Activated CD4-positive, alpha-beta T cell treated with anti-CD3 and anti-CD28 coated beads for 36 hours (primary cell): ENCODE measurements at places on chromosomes 3 and 15.

- DNase-seq: no peak
Observed at GRCh38 chr3:70608434-70608833, 296.0 kb upstream of the MDFIC2 start.

GRCh38 chr15:72783004-72783639 is 436 bp downstream of the ADPGK start:
- peak; percentile 57 for DNase-seq

- no peak for DNase-seq
Observed at GRCh38 chr3:183027276-183027675, 46.9 kb upstream of the DCUN1D1 start.

DNA sequence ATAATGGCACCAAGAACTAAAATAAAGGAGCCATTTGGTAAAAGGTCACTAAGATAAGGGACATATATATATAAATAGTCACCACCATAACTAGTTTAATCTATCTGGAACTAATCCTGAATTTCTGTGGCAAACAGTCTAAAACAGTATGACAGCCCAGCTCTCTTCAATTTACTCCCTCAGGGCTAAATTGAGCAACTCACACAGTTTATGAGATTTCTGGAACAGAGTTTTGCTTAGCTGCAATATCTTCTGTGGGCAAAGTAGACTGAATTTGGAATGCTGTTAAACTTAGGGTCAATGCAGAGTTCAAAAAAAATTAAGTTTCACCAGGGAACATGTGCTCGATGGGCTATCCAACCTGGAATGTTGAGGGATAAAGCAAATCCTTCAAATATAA is 70.1 kb upstream of the VEPH1 start:
- DNase-seq: no peak

DNA sequence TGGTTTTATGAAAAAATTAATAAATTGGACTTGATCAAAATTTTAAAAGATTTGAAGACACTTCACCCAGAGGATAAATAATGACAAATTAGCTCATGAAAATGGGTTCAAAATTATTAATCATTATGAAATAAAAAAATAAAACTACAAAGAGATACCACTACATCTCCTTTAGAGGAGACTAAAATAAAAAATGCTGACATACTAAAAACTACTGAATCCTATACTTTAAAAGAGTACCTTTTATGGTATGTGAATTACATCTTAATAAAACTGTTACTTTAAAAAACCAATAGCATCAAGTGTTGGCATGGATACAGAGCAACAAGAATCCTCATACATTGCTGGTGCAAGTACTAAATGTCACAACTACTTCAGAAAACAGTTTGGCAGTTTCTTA is 46.0 kb upstream of the MYRIP start:
- no peak for DNase-seq

DNA sequence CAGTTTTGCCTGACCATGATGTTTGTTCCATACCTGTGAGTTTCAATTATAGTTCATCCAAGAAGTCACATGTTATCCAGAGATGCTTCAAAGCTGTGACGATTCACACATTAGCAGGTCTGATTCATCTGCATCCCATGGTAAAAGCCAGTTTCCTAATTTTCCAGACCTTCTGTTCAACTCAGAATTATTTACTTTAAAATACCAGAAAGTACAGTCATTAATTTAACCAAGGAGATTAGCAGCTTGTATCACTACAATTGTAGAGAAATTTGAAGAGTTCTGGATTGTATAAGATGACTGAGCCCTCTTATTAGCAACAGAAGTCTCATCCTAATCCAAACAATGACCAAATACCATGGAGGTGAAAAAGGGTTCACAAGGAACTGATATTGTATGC is 76.1 kb upstream of the THBS1 start:
- no peak for DNase-seq

DNA sequence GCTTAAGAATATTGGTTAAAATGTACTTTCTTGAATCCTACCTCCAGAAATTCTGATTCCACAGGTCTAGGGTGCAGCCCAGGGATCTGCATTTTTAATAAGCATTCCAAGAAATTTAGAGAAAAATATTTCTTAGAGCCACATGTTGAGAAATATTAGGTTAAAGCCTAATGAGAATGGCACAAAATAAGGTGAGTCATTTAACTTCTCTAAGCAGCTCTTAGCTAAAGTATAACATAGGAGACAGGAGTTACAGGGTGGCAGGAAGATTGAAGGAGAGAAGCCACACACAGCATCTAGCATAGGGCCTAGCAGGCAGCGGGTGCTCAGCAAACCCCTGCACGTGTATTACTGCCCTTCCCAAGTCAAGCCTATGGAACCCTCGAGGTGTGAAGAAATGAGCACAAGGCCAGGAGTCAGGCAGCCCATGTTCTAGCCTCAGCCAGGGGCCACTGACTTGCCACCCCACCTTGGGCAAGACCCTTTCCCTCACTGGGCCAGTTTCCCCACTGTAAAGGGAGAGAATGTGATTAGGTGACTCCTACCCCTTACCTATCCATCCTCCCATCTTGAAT is 197.1 kb upstream of the TLE3 start:
- DNase-seq: no peak

DNA sequence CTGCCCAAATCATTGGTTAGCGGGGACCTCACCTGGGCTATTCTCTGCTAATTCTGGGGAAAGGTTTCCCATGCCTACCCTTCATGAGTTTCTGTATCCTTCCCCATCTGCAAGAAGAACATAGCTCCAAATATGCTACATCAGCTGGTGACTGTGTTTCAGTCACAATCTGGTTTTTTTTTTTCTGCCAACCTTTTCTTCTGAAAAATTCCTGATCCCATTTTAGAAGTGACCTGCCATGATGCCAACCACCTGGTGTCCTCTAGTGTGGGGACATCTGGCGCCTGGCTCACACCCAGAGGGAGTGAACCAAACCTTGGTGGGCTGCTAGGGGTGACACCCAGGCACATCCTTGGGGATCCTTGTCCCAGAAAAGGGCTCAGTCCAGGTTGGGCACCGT is 76.1 kb downstream of the CHRD start:
- DNase-seq: no peak

GRCh38 chr15:91866371-91866905 is 12.9 kb downstream of the SLCO3A1 start:
- DNase-seq: no peak

DNA sequence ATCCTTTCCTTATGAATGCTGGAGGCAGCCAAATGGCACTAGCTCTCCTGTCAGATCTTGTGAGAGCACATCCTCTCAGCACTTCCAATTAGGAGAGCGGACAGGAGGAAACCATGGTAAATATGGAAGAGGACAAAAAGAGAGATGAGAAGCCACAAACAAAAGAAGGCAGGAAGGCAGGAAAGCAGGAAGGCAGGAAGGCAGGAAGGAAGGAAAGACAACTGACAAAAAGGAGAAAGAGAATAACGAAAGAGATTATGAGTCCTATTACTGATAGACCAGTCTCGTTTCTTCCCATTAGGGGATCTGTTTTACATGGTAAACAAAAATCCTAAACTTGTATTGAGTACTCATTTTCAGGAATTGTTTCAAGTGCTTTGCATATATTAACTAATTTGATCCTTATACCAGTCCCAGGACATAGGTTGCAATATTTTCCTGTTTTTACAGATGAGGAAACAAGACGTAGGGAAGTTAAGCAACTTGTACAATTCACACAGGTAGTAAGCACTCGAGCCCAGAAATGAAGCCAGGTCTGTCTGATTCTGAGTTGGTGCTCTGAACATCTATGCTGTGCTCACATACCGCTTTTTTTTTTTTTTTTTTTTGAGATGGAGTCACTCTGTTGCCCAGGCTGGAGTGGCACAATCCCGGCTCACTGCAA is 4.2 kb downstream of the BCL2A1 start:
- DNase-seq: peak; percentile 23

DNA sequence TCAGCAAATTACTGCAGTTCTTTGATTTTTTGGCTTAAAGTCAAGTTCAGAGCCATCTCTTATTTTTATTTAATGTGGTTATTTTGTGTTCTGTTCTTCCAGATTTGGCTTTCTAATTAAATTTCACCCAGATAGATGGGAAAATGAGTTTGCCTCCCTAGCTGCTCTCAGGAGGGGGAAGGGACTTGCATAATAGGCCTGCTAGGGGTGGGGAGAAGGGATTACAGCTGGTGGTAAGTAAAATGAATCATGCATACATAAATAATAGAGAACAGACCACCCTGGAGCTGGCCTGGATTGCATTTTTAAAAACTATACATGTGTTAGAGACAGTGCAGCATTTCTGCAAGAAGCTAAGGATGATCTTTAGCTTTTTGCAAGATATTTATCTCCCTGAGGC is 3.9 kb upstream of the PXYLP1 start:
- DNase-seq: no peak

DNA sequence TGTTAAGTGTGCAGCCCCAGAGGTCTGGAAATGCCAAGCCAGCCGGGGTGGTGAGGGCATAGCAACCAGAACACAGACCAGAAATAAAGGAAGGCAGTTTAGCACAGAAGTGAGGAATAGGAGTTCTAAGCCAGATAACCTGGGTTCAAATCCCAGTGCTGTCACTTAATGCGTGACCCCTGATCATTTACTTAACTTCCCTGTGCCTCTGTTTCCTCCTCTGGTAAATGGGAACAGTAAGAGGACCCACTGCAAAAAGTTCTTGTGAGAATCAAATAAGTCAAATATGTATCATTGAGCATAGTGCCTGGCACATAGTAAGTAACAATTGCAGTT is 125.2 kb upstream of the ARHGEF3 start:
- no peak for DNase-seq

GRCh38 chr3:113275929-113276750 is 64.8 kb downstream of the BOC start:
- DNase-seq: no peak

GRCh38 chr3:125478326-125478725 is 41.7 kb downstream of the SNX4 start:
- DNase-seq: no peak

GRCh38 chr15:61128896-61129295 is 100.2 kb downstream of the RORA start:
- no peak for DNase-seq

GRCh38 chr15:45862034-45862433 is 227.2 kb downstream of the SQOR start:
- DNase-seq: no peak

DNA sequence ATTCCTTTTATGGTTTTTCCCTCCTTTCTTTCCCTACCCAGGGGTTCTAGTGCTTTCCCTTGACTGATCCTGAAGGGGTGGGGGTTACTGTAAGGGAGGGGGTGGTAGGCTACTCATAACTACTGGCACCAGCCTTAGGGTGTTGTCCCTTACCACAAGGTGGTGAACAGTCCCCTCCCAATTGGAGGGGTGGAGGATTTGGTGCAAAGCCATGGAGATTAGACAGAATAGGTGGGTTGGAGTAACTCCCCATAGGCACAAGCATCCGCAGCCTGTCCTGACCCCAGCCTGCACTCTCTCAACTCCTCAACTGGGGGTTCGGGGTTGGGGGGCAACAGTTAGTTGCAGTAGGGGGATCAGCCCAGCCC is 2.6 kb upstream of the HYAL2 start:
- DNase-seq: no peak

GRCh38 chr3:9898467-9899241 is 4.0 kb upstream of the IL17RE start:
- peak; percentile 30 for DNase-seq

DNA sequence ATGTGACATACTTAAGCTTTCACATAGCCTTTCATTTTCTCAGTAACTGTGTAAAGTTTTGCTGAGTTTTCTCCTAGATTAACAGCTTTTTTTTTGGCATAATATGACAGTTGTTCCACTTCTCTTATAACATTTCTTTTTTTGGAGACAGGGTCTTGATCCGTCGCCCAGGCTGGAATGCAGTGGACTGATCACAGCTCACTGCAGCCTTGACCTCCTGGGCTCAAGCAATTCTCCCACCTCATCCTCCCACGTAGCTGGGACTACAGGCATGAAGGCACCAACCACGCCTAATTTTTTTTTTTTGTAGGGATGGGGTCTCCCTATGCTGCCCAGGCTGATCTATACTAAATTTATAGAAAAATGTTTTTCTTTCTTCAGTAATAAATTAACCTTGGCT is 30.1 kb downstream of the DLG1 start:
- no peak for DNase-seq
